ENCODE measurements at places on chromosomes 5 and 9.

- DNase-seq, result peak; percentile 7
Measured at GRCh38 chr5:61139094-61139873, 23.0 kb downstream of the SMIM15 start.

DNA sequence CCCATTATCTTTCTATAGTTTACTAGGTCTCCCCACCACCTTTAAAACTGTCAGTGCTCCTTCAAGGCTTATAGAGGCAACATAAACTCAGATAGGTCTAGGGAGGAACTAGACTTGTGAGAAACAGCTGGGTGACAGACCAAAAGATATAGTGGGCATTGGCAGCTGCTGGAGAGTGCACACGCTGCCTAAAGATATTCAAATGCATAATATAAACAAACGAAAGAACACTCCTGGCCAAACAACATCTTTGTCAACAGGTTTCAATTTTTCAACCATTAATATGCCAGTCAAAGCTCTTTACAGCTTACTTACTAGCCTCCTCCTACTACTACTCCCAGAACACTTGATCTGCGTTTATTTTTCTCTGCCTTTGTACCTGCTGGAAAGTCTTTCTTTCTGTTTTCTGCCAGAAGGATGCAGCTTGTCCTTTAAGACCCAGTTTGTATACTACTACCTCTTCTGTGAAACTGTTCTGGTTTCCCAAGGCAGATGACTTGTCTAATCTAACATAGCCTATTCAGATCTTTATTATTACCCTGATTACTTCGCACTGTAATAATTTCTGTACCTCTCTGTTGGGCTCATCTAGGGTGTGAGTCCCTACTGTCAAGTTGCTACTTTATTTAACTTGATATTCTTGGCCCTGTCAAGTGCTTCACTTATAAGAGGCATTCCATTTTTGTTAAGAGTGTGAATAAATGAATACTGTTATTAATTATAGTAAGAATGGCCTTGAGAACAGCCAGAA lies 14.3 kb downstream of the KDM3B start:
- no peak for DNase-seq

- peak; percentile 36 for DNase-seq
Measured at GRCh38 chr9:72292874-72293607, 72.0 kb downstream of the ZFAND5 start.

- peak; percentile 2 for DNase-seq
Measured at GRCh38 chr9:77597057-77597456, 51.1 kb downstream of the GNA14 start.

DNA sequence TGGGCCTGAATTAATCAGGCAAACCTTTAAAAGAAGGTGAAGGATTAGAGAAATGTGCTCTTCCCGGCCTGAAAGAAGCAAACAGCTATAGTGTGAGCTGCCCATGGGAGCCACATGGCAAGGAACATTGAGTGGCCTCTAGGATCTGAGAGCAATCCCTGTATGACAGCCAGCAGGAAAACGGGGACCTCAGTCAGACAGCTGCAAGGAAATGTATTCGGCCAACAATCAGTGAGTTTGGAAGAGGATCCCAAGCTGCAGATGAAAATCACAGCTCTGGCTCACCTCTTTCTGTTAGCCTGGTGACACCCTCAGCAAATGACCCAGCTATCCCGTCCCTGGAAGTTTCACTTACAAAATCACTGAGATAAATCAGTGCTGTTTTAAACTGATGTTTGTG lies 309.2 kb downstream of the SH3GL2 start:
- no peak for DNase-seq

DNA sequence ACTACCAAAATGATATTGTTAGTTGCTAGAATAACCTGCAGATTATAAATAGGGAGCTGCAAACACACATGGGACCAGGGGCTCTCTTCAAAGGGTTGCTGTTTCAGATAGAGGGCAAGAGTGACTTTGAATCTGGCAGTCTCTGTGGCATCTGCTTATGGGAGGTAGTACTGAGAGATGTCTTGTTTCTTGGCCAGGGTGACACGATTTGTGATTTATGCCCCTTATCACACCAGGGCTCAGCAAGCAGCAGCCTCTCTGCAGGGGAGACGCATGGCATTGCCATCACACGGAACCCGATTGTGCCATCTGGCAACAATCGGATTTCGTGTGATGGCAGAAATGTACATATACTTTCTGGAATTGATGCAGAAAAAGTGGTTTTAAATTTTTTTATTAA lies 615.6 kb downstream of the ZNF608 start:
- DNase-seq, result no peak
